IPS DF 19.7 (cell line): ENCODE measurements at places on chromosomes 4 and X.

GRCh38 chrX:64850371-64851082 is 125.7 kb downstream of the ZC4H2 start:
- DNase-seq: no peak

DNA sequence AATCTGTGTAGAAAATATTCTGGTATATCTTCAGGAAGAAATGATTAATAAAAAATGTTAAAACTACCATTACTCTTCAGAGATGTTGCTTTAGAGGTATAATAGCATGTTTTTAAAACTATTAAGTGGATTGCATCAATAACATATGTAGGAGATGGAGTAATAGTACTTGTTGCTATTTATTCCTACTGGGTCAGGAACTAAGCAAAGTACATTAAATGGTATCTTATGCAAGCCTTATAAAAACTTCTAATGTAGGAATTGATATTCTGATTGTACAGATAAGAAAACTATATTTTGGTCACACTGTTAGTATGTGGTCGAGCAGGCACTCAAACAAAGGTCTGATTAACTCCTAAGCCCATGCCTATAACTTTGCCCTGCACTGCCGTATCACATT is 31.4 kb upstream of the PDLIM5 start:
- no peak for DNase-seq

- DNase-seq: no peak
Measured at GRCh38 chrX:37454537-37455285, 105.5 kb downstream of the PRRG1 start.

DNA sequence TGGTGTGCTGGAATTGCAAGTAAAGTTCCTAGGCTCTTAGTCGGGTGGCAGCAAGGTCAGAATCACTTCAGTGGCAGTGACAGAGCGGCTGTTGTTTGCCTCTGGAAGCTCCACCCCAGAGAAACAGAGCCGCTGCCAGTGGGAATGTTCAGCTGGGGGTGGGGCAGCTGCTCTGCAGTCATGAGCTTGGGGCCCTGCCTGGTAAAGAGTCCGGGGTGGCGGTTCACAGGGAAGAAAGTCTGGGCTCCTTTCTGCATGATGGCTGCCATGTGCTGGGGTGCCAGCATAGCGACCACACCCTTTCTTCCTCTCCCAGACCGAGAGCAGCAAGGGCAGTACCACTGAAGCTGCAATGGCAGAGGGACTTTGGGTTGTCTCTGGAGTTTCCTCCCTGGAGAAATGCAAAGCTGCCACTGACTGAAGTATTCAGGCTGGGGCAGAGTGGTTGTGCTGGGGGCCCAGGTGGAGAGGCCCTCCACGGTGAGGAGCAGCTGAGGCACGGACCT is 108.8 kb upstream of the CENPE start:
- DNase-seq: no peak

DNA sequence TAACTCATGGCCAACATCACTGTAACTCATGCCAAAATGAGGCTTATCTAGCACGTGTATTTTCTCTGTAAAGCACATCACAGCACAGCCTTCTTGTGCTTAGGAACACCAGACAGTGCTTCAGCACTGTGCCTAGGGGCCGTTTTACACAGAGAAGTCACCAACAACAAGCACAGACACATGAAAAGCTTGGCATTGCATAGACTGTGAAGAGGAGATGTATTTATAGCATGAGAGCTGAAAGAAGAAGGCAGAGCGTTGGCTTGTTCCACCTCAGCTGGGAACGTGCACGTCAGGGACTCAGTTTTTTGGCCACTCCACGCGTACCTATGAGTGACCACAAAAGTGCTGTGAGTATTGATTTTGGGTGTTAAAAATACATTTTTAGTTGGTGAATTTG is 116.3 kb upstream of the SFRP2 start:
- no peak for DNase-seq

DNA sequence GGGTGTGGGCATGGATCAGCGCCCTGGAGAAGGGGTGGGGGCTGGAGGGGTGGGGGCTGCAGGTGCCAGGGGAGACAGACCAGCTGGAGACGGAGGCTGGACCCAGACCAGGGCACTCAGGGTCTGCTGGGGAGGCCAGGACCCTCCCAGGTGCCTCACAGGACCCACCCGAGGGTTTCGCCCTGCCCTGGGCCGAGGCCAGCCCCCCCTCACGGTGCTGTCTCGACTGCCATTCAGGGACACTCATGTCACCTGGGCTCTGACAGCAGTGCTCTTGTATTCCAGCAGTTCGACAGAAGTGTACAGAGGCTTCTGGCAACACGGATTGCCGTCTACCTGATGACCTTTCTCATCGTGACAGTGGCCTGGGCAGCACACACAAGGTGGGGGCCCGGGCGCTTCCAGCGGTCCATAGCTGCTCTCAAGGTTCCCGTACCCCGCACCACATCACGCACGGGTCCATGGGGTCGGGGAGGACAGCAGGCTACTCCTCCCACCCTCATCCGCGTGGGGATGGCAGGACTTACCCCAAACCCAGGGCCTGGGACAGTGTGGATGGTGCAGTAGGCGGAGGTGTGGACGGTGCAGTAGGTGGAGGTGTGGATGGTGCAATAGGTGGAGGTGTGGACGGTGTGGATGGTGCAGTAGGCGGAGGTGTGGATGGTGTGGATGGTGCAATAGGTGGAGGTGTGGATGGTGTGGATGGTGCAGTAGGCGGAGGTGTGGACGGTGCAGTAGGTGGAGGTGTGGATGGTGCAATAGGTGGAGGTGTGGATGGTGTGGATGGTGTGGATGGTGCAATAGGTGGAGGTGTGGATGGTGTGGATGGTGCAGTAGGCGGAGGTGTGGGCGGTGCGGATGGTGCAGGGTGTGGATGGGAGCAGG is 18.1 kb downstream of the TMEM175 start:
- no peak for DNase-seq

DNA sequence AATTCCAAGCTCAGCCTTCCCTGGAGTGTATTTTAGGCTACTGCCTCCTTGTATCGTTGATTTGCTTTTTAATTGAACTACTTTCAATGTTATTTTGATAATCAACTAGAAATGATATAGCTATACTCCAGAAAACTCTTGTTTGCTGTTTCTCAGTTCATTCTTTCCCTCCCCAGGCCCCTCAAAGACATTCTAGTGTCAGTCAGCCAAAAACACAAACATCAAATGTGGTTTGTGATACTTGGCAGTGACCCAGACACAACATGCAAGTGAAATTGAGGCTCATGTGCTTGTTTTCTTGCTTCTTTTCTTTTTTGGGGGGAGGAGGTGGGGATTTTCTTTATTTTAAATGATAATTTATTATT is 7.6 kb downstream of the FAT4 start:
- no peak for DNase-seq

DNA sequence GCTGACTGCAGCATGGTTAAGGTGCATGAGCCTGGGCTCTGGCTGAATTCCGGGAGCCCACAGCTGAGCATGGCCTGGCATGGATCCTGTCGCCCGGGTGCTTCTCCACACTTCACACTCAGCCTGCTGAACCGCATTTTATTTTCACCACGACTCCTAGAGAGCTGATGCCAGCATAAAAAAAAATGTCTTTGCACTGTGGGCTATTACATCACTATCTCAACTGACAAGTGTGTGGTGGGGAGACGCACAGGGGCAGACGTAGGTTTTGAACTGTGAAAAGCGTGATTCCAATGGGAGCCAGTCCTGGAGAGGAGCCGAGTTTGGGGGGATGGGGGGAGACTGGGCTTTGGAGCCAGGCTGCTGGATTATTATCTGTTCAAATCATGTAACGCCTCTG is 36.8 kb downstream of the BCOR start:
- no peak for DNase-seq

GRCh38 chr4:138673053-138673452 is 342.5 kb upstream of the NOCT start:
- no peak for DNase-seq

DNA sequence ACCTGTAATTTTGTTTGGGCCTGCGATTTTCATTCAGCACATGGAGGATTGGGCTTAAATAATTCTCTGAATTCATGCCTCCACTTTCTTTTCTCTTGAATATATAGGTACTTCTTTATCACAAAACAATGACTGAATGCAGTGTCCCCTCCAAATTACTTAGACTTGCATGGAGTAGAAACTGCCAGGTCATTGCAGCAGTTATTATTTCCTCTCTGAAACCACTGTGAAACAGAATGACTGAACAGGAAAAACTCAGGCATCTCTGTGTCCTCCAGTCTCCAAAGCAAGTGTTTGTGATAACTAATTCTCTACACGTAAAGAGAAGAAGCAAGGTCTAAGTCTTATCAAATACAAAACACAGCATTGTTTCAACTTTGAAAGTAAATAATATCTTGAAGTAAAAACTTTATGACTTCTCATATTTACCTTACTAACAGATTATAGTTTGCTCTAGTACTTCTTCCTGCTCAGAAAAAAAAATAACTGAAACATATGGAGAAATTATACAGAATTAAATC is 144.5 kb upstream of the DIAPH2 start:
- no peak for DNase-seq
